SK-MEL-5 (cell line): ENCODE measurements at places on chromosomes 7 and 10. TPM values are rescaled to one million over a fixed set of nuclear protein-coding genes. Genes with fewer than 3 reads are reported as not detected.

PLAU gene
- total RNA-seq: 0.05 TPM in 1 of 2 replicates, not detected in the other

ADAMTS14 gene
- 0.16 TPM in 2 replicates for total RNA-seq

GRCh38 chr10:5033061-5033778 lies 29.6 kb upstream of the AKR1C2 start:
- DNase-seq: no peak

DNA sequence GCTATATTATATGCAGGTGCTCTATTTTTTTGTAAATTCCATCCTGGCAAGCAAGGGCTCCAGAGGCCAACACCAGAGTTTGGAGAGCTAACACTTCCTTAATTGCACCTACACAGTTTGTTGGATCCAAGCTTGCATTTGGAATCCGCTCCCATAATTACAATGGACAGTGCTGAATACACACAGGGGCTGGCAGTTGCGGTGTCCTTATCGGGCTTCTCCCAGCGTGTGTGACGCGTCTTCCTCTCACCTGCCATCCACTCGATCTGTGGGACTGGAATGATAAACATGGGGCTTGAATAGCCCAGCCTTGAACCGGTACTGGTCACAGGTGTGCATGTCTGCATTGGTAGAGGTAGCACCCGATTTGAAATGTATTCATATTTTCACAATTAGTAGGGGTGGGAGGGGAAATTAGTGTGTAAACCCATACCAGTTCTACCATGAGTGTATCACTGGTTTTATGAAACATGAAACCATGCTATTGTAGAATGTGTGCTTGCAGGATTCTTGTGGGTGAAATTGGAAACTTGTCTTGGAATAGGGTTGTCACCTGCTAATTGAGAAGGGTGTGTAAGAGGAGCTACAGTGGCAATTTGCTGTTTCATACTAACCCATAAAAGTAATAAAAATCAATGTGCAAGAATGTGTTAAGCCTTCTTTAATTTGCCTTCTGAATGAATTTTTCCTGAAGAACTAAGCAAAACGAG lies 316.5 kb downstream of the WDR11 start:
- DNase-seq: no peak

DNA sequence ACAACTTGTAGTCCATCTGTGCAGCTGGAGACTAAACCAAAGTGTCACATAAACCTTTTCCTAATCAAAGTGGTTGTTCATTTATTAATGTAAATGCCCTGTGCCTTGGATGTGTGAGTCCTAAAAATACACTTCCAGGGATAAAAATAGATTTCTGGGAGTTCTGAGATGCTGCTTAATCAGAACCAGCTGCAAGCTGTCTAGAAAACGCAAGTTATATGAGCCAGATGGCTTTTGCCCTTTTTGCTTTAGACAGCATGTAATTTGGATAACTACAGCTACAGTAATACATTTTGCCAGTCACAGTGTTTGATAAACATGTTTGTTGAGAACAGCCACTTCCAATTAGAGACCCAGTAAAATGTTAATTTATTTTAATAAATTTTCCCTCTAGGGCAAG lies 185.1 kb upstream of the PRPS1L1 start:
- no peak for DNase-seq

- no peak for DNase-seq
Observed at GRCh38 chr10:98110356-98110755, 24.1 kb upstream of the R3HCC1L start.

GRCh38 chr10:45581216-45581549 lies 91.4 kb downstream of the ZFAND4 start:
- DNase-seq: no peak

DNA sequence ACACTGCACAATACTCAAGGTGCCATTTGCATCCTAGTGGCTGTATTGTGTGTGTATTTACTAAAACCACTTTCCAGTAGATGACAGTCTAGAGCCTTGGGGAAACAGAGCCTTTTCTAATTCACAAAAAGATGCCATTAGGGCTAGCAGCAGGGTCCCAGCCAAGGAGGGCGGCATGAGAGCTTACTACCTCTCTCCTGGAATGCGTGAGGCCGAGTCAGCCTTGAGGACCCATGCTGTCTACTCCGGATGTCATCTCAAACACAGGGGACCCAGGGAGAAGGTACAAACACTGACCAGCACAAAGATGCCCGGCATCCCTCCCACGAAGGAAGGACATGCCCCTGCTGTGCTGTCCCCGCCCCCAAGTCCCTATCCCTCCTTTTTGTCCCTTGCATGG lies 65.5 kb downstream of the CYCS start:
- no peak for DNase-seq
